ENCODE measurements at places on chromosomes 2 and 18. TPM values are rescaled to one million over a fixed set of nuclear protein-coding genes. Genes with fewer than 3 reads are reported as not detected.

GRCh38 chr2:149080971-149081370 lies 42.5 kb downstream of the LYPD6B start:
- peak; percentile 54 for DNase-seq

- DNase-seq = no peak
Observed at GRCh38 chr2:70473101-70473722, 80.4 kb downstream of the TGFA start.

- peak; percentile 77 for DNase-seq
Observed at GRCh38 chr2:23637011-23637778, 252.2 kb downstream of the KLHL29 start.

DNA sequence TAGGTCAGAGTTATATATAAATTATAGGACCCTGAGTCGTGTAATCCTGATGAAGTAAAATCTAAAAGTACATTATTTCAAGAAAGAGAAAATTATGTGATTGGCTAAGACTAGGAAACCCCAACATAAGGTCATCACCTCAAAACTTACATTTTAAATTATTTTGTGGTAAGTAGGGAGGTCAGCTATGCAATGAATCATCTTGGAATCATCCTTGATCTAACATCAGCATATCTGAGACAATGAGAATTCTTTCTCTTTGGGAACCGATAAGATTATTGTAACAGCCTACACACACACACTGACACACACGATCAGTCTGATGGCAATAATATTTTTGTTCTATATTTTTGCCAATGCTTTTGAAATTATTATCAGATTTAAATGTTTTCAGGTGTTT lies 904.8 kb upstream of the CHAC2 start:
- no peak for DNase-seq

DNA sequence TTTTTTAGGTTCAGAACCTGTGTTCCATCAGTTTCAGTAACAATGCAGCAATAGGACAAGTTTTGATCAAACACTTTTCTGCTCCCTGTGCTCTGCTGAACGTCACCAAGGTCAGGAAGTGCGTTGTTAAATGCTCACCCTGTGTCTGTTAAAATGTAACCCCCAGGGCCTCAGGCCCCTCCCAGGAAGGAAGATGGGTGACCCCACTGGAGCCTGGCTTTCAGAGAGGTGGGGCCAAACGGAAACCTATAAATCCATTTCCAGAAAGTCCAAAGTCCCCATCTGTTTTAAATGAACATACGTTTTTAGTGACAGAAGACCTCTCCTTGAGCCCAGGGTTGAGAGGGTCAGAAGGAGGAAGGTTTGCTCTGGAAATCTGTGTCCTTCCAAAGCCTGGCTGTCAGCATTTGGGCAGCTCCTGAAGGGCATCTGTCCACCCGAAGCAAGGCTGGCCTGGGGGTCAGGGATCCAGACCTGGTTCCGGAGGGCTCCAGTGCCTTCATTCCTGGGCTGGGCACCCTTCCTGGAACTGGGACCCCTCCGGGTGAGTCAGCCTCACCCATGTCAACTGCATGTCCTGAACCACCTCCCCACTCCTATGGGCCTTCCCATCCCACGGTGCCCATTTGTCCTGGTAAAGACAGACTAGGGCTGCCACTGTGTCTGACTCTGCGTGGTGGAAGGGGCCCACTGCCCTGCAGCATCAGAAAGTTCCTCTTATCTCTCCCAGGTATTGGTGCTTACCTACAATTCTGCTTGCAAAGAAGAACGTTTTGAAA lies 117.4 kb upstream of the COPS8 start:
- DNase-seq = no peak

GRCh38 chr18:13470516-13471197 lies 252.1 kb downstream of the LDLRAD4 start:
- DNase-seq = no peak

- no peak for DNase-seq
Observed at GRCh38 chr2:43006834-43007543, 214.6 kb upstream of the HAAO start.

- DNase-seq = no peak
Observed at GRCh38 chr2:100691846-100692245, 128.1 kb upstream of the NPAS2 start.

DNA sequence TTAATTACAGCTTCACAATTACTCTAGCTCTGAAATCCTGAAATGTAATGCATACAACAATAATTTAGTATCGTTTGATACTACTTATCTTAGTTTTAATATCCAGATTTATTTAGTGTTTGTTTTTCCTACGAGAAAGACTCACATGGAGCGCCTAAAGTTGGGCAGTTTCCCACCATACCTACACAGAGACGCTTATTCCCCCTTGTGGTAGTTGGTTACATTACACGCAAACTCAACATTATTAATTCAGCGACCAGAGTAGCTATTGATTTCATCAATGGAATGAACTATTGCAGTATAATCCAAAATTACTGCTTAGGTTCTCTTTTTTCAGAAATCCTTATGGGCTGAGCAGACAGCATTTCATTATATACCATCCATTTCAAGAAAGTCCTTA lies 164.0 kb upstream of the REG3G start:
- DNase-seq = peak; percentile 42

DNA sequence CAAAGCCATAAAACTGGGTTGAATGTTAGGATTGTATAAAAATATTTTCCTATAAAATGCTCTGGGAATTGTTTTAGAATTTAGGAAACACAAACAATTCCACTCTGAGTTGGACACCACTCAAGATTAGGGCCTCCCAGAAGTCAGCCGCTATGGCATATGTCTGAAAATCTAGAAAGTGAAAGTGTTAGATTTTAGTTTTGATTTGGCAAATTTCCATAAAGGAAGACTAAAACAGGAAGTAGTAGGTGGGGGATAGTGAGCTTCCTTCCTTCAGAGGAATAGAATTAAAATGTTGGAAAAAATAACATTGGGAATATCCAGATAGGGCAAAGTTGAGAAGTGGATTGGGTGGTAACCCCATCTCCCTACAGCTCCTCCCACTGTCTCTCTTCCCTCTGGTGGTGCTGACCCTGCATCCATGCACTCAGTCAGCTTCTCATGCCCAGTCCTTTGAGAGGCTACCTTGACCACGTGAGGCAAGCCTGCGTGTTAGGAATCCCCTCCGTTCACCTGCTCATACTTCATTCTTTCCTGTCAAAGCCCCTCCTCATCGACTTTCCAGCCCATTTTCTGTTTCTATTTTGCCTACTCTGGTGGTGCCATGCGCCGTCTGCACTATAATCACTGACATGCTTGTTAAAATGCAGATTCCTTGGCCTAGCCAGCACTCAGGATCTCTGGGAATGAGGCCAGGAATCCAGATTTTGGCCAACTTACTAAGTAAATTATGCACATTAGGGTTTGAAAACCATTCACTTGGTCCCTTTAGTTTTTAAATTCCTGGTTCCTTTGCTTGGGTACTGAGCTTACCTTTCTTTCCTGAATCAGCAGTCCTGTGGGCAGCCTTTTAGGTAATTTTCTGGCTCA lies 83.5 kb downstream of the POLE4 start:
- no peak for DNase-seq

- DNase-seq = no peak
Observed at GRCh38 chr2:142834021-142834420, 43.4 kb upstream of the KYNU start.

DNA sequence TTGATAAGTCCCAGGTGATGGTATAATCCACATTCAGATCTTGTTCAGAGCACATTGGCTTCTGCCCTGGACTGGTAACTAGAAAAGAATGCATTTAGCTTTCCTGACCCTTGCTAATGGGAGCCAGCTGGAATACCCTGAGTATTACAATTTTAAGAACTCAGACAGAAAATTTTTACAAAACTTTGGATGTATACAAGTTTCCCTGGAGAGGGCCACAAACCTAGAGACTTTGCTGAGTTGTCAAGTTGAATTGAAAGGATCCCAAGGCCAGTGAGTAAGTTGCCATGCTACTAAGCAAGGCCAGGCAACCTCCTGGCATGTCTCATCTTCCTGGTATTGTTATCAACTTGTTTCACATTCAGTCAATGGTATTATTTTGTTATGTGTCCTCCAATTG lies 20.0 kb upstream of the NABP1 start:
- DNase-seq = no peak

DNA sequence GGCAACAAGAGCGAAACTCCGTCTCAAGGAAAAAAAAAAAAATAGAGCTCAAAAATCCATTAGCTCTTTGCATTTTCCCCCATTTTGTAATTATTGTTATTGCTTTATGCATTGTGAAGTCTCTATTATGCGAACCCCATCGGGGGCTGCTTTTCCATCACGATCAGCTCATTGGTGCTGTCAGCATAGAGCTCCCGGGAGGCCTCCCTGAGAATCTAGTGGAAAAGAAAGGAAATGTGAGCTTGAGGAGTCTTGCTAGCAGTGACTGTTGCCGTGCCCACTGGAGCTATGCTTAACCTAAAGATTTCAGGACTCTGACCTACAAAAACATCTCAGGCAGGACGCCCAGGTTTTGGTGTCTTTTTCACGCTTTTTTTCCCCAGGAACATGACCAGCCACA lies 102.6 kb upstream of the NDUFV2 start:
- no peak for DNase-seq

DNA sequence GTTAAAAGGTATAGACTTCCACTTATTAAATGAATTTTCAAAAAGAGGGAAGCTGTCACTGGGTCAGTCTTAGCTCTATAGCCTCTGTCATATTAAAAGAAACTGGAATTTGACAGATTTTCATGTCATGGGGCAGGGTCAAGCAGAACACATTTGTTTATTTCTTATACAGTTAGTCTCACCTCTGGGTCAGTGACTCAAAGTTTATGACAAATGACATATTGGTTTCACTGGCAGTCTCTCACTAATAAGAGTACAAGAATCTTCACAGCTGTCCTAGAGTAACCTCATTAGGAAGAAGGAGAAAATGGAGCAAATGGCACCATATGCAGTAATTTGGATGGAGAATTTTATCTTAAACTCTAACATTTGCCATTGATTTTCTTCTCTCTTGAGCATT lies 63.2 kb downstream of the MBD2 start:
- DNase-seq = no peak

DNA sequence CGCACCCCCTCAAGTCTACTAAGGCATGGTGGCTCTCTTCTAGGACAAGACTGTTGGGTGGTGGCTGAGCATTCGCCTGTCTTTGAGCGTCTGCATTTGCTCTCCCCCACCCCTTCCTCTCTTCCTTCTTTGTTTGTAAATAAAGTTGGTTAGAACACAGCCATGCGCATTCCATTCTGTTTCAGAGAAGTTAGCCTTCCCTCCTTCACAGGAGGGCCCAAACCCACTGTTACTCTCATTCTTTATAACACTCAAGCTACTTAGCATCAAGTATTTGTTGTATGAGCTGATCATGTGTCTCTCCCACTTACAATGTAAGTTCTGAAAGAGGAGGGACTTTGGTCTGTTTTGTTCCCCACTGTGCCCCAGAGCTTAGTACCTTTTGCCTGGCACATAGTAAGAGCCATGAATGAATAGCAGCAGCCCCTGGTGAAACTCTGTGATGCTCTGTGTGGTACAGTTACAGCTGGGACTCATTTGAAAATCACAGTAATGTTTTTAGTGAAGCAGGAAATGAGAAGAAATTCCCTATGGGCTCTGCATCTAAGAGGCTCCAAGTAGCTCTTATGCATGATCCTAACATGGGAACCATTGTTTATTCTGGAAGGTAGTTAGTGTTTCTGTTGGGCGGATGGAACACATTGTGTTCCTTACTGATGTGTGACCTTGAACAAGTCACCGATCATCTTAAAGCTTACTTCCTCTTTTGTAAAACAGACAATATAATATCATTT lies 7.7 kb downstream of the MGAT5 start:
- DNase-seq = peak; percentile 25

DNA sequence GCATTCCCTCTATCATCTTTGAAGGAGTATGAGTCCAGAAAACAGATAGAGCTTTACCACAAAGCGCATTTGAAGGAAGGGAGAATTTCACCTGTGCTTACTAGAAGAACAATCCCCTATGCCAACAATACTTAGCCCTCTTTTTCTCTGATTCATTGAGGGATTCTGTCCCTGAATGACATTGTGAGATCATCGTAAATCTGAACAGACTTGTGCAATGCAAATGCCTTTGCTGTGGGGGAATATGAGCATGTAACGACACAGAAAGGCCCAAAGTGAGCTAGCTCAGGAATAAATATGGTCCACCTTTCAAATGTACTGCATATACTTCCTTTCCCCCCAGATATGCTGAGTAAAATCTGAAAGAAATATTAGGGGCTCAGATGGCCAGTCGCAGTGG lies 67.6 kb downstream of the SCN1A start:
- no peak for DNase-seq

DNA sequence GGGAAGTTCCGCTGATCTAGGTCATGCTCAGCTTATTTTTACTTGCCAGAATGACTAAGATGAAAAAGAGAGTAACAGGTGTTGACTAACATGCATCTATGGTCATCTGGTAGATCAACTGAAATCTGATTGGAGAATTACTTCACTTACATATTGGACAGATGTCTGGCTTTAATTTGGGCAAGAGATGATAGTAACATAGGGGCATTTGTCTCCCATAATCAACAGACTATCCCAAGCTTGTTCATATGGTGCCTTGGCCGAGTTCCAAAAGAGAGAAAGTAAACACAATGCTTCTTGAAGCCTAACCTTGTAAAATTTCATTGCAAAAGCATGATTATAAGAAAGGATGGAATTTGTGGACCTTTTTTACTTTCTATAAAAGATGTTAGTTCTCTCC lies 503.7 kb downstream of the ADCYAP1 start:
- no peak for DNase-seq

- DNase-seq = no peak
Observed at GRCh38 chr2:73931531-73932500, 5.1 kb downstream of the DGUOK start.

FRZB gene
- total RNA-seq = 72.8 TPM

TEKT4 gene
- not detected for total RNA-seq

SGPP2 gene
- total RNA-seq = 0.34 TPM

SLC8A1 gene
- 9.6 TPM for total RNA-seq

PLGLB1 gene
- 1.6 TPM for total RNA-seq

CHST9 gene
- 1.3 TPM for total RNA-seq

ABCG8 gene
- total RNA-seq = not detected

REG3A gene
- not detected for total RNA-seq

MC4R gene
- 0.15 TPM for total RNA-seq

CCDC102B gene
- total RNA-seq = 14.1 TPM

Data from neural progenitor cell (in vitro differentiated cells).